ENCODE measurements at places on chromosomes 11 and 22. TPM values are rescaled to one million over a fixed set of nuclear protein-coding genes. Genes with fewer than 3 reads are reported as not detected.

Gene MPZL2
- 0.90 TPM for polyA plus RNA-seq

Gene NPAS4
- polyA plus RNA-seq: 0.21 TPM

- no peak for DNase-seq
Measured at GRCh38 chr11:1222491-1223345, at the start of gene MUC5B. MUC5B (plus strand) TSS chr11:1223066; CDS start chr11:1223124, 58 bp downstream.

DNA sequence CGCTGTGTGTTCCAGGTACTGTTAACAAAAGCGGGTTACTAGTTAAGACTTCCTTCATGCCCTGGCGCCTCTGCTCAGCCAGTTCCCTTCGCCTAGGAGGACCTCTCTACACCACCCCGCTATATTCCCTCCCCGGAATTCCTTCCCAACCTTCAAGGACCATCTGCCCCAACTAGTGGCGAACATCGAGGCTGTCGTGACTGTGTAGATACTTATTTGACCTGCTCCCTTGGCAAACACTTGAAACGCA lies 450 bp upstream of the BCL2L13 start:
- DNase-seq: no peak

- DNase-seq: no peak
Measured at GRCh38 chr11:87926250-87926970, 248.8 kb downstream of the RAB38 start.

- DNase-seq: peak; percentile 83
Measured at GRCh38 chr11:67265633-67266448, 432 bp upstream of the GRK2 start.

DNA sequence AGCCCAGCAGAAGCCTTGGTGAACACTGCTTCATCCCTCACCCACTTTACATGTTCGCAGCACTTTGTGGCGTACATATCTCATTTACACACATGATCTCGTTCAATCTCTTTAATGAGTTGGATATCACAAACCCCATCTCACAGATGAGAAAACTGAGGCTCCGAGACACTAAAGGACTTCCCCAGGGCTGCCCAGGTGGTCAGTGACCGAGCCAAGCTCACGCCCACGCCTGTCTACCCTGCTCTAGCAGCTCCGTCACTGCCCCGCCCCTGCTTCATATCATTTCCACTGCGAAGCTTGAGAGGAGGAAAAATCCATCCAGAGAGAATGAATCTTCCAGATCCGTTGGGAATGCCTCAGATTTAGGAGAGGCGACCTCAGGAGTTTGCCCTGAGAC lies 11.8 kb upstream of the DSCAML1 start:
- no peak for DNase-seq

DNA sequence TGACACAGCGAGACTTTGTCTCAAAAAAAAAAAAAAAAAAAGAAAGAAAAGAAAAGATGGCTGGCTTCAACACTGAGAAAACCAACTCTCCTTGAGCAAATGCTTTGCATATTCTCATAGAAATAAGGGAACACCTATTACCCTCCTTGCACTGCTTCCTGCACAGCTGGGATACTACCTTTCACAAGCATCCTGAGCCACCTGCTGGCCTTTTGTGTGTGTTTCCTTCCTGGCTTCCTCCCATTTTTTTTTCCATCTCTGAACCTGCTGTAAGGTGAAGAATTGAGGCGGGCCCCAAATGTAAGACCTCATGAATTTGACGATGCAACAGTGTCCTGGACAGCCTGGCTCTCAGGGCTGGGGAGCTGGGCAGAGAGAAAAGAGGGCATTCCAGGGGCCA lies 1.9 kb upstream of the RFPL3 start:
- no peak for DNase-seq

GRCh38 chr11:118742304-118742703 lies 48.7 kb downstream of the DDX6 start:
- no peak for DNase-seq

DNA sequence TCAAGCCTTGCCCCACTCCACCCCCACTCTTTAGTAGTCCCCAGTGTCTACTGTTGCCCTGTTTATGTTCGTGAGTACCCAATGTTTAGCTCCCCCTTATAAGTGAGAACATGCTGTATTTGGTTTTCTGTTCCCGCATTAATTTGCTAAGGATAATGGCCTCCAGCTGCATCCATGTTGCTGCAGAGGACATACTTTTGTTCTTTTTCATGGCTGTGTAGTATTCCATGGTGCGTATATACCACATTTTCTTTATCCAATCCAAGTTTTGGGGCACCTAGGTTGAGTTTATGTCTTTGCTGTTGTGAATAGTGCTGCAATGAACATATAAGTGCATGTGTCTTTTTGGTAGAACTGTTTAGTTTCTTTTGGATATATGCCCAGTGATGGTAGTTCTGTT lies 16.2 kb upstream of the FXYD6 start:
- DNase-seq: no peak

- DNase-seq: no peak
Measured at GRCh38 chr11:1988667-1989317, 8.8 kb downstream of the H19 start.
